ENCODE measurements at places on chromosomes 3 and 15.

DNA sequence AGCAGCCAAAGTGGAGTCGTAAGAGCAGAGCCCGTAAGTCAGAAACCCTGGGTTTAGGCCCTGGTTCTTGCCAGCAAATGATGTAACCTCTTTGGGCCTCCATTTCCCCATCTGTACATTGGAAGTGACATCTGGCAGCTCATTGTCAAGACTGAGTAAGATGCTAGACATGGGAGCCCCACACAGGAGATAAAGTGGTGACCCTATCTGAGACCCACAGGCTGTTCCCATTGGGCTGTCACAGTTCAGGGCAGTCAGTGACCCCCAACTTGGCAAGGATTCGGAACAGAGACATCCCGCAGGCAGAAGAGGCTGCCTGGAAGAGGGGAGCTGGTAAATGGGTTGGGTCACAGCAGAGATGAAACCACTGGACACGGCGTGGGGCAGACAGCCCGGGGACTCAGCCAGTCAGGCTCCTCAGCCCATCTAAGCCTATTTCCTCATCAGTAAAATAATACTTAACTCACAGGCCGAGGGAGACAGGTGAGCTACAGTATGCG, 1.8 kb downstream of the CLN6 start:
- DNase-seq, result no peak

- DNase-seq, result no peak
These were observed 5.4 kb upstream of the IGF2BP2 start for GRCh38 chr3:185830018-185830797.

- DNase-seq, result no peak
These were observed 123.8 kb upstream of the CHL1 start for GRCh38 chr3:72776-73175.

- no peak for DNase-seq
These were observed 42.0 kb upstream of the MEIS2 start for GRCh38 chr15:37142371-37142770.

GRCh38 chr3:52439426-52440248, 5.3 kb downstream of the SEMA3G start:
- DNase-seq, result no peak

DNA sequence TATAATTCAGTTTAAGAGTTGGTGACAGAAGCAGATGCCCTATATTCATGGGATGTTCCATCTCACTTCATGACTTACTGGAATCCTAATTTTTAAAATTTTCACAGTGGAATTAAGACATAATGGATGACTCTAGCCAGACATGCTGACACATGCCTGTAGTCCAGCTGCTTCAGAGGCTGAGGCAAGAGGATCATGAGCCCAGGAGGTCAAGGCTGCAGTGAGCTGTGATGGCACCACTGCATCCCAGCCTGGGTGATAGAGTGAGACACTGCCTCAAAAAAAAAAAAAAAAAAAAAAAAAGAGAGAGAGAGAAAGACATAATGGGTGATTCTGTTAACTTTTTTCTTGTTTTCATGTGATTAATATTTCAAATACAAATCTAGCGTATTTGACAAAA, 123.6 kb downstream of the KLHL25 start:
- no peak for DNase-seq

GRCh38 chr15:84819291-84819768, 2.2 kb downstream of the ALPK3 start:
- DNase-seq, result no peak

DNA sequence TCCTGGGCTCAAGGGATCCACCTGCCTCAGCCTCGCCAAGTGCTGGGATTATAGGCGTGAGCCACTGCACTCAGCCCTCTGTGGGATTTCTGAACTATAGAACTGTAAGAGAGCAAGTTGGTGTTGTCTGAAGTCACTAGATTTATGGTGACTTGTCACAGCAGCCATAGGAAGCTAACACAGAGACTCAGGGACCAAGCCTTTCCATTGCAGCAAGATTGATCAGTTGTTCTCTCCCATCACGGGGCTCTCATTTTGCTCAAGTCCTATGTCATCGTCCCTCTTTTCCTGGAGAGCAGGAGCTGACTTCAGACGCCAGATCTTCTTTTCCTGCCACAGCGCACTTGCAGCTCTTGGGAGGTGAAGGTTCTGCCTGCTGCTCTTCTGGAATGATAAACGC, 61.0 kb downstream of the APBA2 start:
- DNase-seq, result no peak

GRCh38 chr15:38054488-38054887, 120.0 kb downstream of the TMCO5A start:
- no peak for DNase-seq

- no peak for DNase-seq
These were observed 14.4 kb downstream of the ARHGEF3 start for GRCh38 chr3:56787258-56787775.

DNA sequence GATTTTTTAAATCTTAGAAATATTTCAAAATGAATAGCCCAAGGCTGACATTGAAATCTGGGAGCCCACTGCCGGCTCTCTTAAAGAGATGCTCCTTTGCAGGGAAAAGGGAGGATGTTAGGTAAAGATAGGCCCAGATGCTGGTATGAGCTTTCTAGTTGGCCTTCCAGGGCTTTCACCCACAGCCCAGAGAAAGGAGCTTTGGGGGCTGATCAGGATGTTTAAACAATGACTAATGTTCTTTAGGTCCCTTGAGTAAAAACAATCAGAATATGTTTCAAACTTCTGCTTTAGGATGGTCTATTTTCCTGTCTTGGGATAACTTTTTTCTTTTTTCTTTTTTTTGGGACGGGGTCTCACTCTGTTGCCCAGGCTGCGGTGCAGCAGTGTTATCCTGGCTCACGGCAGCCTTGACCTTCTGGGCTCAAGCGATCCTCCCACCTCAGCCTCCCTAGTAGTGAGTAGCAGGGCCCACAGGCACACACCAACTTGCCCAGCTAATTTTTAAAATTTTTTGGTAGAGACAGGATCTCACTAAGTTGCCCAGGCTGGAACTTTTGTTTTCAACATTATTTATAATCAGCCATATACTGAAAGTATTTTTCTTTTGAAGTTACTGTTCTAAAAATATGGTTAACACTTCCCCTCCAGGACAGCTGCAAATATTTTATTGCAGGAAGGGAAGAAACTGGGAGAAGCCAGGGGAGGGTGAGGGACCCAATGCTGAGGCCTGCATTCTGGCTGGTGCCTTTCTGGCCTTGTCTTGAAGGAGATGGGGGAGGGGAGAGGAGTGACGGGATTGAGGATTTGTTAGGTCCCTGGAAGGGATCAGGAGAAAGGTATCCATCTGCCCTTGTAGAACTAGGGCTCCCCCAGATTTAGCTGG, 70.1 kb downstream of the TRAK1 start:
- no peak for DNase-seq

GRCh38 chr15:27017168-27017809, 46.3 kb downstream of the GABRG3 start:
- DNase-seq, result no peak

GRCh38 chr3:8734908-8735307, 1.3 kb downstream of the CAV3 start:
- no peak for DNase-seq

GRCh38 chr15:72155003-72155621, 36.9 kb downstream of the SENP8 start:
- DNase-seq, result peak; percentile 29

GRCh38 chr15:49832511-49832910, 211.7 kb downstream of the DTWD1 start:
- DNase-seq, result no peak

DNA sequence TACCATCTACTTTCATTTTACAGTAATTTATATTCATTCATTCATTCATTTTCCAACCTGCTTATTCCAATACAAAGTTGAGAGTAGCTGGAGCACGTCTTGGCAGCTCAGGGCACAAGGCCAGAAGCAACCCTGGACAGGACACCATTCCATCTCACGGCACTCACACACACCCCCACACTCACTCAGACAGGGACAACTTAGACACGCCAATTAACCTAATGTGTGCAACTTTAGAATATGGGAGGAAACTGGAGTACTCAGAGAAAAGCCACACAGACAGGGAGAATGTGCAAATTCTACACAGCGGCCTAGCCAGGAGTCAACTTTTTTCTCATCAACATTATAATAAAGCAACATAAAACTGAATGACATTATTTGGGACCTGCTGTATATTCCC, 46.7 kb downstream of the IGF2BP2 start:
- no peak for DNase-seq

GRCh38 chr3:49901366-49902339, 2.0 kb downstream of the MST1R start:
- no peak for DNase-seq

- DNase-seq, result no peak
These were observed 23.7 kb upstream of the TICRR start for GRCh38 chr15:89551550-89551949.

DNA sequence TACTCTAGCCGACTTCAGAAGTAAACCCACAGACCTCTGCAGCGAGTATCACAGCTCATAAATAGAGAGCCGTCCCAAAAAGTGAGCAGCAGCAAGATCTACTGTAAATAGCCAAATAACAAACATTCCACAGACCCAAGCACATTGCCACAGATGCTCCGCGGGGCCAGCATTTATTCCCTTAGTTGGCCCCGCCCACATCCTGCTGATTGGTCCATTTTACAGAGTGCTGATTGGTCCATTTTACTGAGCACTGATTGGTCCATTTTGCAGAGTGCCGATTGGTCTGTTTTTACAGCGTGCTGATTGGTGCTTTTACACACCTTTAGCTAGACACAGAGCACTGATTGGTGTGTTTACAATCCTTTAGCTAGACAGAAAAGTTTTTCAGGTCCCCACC, 17.3 kb upstream of the GABRB3 start:
- DNase-seq, result no peak

- no peak for DNase-seq
These were observed 26.5 kb upstream of the CLRN1 start for GRCh38 chr3:150998996-150999395.

- DNase-seq, result no peak
These were observed 16.1 kb upstream of the GHSR start for GRCh38 chr3:172464306-172464705.

- no peak for DNase-seq
These were observed 484.5 kb upstream of the ONECUT1 start for GRCh38 chr15:53274630-53275029.

- no peak for DNase-seq
These were observed 18.7 kb downstream of the ACVR2B start for GRCh38 chr3:38472342-38472741.

DNA sequence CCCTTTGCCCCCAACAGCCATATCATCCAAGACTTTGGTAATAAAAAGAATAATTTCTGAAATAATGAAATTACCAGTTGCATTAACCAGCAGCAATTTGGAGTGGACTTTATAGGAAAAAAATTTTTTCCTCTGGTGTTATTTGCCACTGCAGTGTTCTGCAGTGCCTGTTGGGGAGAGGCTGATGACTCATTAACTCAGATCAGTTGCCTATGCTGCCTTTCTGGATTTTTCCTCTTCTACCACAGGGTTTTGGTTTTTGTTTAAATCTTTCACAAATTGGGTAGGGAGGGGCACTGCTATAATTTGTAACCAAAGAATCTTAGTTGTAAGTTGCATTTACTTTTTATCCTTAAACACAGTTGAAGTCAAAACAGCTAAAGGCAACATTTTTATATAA, 22.7 kb downstream of the ATP6V1A start:
- no peak for DNase-seq

GRCh38 chr3:129245141-129245540, 4.3 kb upstream of the COPG1 start:
- no peak for DNase-seq
